Fibroblast of skin of left quadriceps (primary cell): ENCODE measurements at places on chromosomes 16 and 17.

- no peak for DNase-seq
Observed at GRCh38 chr17:17056156-17056539, 13.9 kb downstream of the MPRIP start.

- DNase-seq = no peak
Observed at GRCh38 chr17:29237476-29238132, 9.1 kb upstream of the CRYBA1 start.

DNA sequence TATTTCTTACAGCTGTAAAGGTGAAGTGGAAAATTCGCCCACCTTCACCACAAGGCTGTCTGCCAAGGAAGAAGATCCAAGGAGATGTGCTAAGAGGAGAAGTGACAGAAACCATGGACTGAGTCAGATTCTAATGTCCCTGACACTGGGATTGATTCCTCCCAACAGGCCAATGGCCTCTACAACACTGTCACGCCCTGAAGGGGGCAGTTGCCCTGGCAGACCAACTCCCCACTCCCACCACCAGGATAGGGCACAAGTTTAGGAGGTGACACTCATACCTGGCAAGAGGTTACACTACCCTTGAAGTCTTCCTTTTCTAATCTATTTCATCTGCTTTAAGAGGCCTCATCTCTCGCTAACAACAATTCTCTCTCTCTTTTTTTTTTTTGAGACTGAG, 16.1 kb downstream of the PIP4K2B start:
- no peak for DNase-seq

GRCh38 chr16:18931756-18932155, 5.5 kb upstream of the SMG1 start:
- no peak for DNase-seq

- no peak for DNase-seq
Observed at GRCh38 chr16:64982581-64982980, 139.3 kb downstream of the CDH11 start.
